ENCODE measurements at places on chromosomes 12 and 14.

DNA sequence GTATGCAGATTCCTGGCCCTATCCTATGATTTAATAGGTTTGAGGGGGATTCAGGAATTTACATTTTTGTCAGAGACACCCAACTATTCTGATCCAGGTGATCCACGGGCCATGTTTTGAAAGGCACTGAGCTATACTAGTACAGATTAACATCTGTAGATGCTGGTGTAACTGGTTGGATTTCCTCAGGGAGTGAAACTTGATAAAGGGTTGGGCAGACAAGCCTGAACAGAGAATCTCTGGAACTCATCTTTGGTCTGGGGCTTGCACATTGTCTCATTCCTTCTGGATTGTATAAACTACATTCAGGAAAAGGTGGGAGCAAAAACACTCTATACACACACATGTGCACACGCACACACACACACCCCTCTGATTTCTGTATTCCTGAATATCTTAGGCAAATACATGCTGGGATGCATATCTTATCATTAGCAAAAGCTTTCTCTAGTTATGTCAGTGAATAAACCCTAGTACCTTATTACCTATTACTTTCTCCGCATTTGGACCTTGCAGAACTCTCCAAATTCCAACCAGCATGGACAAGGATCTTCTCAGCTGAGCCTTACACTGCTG, 104.6 kb downstream of the SLC38A1 start:
- no peak for DNase-seq

GRCh38 chr12:2384533-2385351, 332.0 kb downstream of the CACNA1C start:
- no peak for DNase-seq

- no peak for DNase-seq
Measured at GRCh38 chr12:47991106-47992061, 12.9 kb downstream of the COL2A1 start.

GRCh38 chr12:23221926-23222325, 597.0 kb downstream of the ETNK1 start:
- DNase-seq: no peak

DNA sequence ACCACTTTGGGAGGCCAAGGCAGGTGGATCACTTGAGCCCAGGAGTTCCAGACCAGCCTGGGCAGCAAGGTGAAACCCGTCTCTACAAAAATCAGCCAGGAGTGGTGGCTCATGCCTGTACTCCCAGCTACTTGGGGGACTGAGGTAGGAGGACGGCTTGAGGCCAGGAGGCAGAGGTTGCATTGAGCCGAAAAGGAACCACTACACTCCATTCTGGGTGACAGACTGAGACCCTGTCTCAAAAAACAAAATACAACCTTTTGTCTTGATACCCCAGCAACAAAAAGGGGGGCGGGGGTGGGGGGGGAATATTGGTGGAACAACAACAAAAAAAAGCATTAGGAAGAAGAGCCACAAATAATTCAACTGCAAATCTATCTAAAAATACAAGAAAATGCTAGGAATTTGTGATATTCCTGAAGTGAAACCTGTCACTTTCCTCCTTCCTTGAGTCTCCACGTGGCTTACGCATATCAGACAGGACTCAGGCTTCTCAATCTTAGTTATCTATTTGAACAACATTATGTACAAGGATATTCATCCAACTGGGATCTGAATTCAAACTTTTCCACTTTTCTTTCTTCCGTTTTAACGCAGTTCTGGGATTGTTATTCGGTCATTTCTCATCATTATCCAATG, 1.3 kb downstream of the R3HDM2 start:
- DNase-seq: no peak

DNA sequence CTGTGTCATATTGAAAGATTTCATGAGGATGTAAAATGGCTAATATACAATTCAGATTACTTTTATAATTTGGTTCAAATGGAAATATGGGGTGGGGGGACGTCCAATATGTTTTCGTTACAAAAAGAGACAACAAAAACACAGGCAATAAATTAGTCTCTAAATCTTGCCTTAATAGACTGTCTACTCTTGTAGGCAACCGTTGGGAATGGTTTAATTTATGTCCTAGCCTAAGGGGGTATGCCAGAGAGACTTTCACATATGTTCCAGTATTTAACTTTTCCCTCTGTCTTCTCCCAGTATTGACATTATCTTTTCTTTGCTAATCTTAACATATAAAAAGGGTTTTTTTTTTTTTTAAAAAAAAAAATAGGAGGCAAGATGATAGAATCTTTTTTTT, 41.5 kb upstream of the LIN7A start:
- DNase-seq: no peak

DNA sequence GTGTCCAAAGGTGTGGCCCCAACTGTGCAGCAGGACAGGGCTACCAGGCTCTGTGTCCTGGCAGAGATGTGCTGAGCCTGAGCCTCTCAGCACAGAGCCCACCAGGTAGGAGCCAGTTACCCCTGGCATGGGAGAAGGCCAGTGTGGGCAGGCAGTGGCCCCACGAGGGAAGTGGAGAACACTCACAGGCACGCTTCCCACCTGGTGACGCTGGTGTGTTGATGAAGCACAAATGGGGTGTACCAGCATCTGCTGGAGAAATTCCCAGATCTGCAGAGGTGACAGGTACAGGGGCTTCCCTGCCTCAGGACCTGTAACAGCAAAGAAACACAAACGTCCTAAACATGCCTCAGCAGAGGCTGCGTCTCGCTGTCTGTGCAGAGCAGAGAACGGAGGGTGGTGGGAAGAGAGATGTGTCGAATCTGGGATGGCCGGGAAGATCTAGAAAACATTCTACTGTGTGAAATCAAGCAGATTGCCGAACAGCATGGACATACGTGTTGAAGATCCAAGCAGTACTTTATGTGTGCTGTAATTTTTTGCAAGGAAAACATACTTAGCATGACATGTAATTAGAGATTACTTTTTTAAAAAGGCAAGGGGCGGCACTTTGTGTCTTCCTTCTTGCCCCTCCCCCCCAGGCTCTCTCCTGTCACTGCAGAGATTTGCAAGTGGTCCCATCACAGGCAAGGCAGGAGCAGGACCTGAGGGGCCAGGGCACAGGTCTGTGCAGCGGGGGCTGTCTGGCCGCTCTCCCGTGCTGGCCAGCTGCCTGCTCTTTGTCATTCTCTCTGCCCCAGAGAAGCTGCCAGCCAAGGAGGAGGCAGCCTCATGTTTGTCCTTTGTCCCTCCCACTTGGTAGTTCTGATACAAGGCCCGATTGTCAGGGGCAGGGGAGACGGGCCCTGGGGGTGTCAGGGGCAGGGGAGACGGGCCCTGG, 17.3 kb downstream of the HIP1R start:
- no peak for DNase-seq

- DNase-seq: no peak
Measured at GRCh38 chr14:22836301-22837113, at the start of gene MMP14. MMP14 (plus strand) TSS chr14:22836585; CDS start chr14:22836818, 233 bp downstream.

DNA sequence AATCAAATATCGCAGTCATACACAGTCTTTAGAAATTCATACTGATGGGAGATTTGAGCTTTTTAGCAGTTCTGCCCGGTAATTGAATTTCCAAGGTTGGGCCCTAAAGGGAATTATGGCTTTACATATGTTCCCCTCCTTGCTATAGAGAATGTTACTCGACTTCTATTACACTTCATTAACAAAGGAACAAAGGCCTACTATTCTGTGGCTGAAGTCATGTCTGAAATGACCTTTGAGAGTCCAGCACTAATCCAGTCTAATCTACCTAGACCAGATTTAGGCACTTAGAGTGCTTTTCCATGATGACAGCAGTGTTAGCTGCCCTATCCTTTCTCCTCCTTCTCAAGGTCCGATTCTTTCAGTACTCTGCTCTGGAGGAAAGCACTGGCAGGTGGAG, 305.3 kb downstream of the MED13L start:
- DNase-seq: no peak

DNA sequence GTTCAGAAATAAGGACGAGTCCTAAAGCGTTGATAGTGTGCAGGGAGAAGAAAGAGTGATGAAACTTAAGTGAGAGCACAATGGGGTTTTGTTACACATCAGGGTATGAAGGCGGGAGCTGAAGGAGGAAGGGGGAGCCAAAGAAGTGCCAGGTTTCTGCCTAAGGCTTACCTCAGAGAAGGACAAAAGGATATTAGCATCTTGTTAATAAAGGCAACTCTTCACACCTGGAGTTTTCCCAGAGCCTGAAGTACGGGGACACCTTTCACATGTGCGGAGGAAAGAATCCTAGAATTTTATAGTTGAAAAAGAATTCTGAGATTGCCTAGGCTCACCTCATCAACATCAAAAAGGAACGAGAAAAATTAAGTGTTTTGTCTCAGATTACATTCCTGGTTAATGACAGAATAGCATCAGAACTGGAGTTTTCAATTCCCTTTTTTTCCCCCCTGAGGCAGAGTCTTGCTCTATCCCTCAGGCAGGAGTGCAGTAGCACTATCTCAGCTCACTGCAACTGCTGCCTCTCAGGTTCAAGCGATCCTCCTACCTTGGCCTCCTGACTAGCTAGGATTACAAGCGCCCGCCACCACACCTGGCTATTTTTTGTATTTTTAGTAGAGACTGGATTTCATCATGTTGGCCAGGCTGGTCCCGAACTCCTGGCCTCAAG, 2.2 kb upstream of the SAV1 start:
- no peak for DNase-seq

GRCh38 chr12:132858718-132859266, 28.6 kb downstream of the CHFR start:
- DNase-seq: no peak

DNA sequence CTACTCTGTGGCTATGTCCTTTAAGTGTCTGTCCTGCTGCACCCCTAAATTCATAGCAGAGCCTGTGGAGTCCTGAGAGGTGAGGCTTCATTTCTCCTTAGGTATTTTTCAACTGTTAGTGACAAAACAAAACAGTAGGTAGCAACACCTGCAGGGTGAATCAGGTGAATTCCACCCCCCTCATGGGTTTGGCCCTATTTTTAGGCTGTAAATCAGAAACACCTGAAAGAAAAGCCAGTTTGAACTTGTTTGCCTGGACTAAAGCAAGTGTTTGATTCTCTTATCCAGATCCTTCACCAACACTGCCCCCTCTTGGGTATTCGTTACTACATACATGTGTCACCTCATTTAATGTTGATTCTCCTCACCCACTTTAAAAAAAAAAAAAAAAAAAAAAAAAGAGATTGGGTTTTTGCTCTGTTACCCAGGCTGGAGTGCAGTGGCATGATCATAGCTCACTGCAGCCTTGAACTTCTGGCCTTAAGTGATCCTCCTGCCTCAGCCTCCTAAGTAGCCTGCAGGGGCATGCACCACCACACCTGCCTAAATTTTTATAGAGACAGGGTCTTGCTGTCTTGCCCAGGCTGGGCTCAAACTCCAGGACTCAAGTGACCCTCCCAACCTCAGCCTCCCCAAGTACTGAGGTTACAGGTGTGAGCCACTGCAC, 10.3 kb downstream of the TBPL2 start:
- no peak for DNase-seq

DNA sequence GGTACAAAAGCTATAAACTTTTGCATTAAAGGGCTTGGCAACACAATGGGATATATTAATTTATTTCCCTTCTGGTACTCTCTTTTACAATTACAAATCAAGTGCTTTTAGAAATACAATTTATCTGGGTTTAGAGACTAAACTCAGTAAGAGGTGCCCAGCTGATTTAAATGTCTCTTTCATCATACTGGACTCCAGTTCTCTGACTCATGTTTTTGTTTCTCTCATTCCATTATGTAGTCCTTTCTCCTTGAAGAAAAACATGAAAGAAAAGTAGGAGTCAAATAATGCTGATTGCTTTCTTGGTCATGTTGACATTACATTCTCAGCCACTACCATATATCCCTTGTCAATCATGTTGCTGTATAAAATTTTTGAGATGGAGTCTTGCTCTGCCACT, 36.3 kb upstream of the CFL2 start:
- DNase-seq: no peak

DNA sequence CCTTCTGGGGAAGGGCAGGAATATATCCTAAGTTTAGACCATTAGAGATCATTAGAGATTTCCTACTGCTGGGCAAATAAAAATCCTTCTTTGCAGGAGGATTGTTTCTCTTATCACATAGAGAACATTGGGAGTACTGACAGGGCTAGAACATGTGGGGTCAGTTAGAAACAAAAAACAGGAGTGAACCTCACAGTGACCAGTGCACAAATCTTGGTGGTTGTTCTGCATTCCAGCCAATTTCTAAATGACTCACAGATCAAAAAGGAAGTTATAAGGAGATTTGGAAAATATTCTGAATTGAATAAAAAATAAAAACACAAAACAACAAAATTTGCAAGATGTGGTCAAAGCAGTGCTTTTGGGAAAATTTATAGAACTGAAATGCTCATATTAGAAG, 118.8 kb downstream of the LLPH start:
- no peak for DNase-seq

GRCh38 chr14:93977790-93978581, 1.6 kb upstream of the ASB2 start:
- DNase-seq: peak; percentile 31

DNA sequence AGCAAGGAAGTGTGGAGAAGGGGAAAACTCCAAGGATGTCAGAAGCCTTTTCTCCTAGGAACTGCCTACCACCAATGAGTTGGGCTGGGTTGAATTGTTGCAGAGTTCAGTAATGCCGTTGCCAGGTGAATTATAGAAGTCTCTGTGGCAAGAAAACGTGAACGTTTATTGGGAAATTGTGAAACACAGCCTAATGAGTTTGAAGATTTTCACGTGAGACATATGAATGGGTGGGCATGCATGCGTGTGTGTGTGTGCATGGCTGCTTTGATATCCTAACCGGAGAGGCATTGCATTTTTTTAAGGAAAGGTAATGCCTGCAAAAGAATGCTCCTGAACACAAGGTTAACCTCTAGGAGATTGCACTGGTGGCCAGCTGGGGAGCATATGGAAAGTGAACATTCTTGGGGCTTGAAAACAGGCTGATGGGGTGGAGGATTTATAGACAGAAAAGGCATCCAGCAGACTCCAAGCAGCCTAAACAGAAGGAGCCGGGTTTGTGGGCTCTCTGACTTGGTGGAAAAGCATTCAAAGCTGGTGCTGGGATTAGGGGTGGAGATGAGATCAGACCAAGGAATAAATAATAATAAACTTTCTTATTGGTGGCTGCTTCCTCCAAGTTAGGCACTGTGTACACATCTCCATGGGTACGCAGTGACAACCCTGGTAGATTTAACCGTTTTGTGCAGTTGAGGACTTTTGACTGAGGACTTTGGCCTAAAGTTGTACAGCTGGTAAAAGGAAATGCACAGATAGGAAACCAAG, 67.8 kb downstream of the NTF3 start:
- DNase-seq: no peak
